ENCODE measurements at places on chromosomes 1 and 21.

GRCh38 chr1:205658943-205659581, 21.2 kb downstream of the SLC45A3 start:
- peak; percentile 60 for DNase-seq

DNA sequence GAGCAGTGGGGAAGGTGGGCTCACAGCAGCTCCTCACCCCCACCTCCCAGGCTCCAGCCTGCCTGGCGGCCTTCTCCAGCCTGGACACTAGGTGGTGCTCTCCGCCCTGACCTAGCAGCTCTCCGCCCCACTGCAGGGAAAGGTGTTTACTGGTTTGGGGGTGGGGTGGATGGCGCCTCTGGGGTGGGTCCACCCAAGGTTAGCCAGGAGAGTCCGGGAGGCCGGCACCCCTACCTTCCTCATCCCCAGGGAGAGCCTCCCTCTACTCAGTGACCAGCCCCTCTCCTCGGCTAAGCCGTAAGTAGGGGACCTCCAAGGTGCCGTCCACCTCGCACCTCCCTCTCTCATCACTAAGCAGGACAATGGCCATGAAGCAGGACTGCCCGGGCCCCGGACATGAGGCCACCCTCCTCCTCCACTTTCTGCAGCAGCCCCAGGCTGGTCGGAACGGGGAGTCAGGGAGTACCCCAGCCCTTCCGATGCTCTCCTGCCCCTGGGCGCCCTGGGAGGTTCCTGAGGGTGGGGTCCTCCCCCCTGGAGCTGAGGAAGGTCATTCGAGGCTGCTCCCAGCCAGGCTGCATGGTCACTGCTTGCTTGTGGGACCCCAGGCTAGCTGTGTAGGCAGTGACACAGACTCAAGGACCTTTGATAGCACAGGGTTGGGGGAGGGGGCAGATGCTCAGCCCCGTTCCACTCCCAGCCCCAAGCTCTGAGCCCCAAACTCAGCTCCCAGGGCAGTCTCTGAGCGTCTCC, 101.4 kb upstream of the VAMP3 start:
- DNase-seq = peak; percentile 63

- no peak for DNase-seq
Observed at GRCh38 chr1:3067671-3068563, 1.1 kb upstream of the PRDM16 start.

GRCh38 chr1:62800825-62801306, 16.9 kb downstream of the ATG4C start:
- DNase-seq = no peak

DNA sequence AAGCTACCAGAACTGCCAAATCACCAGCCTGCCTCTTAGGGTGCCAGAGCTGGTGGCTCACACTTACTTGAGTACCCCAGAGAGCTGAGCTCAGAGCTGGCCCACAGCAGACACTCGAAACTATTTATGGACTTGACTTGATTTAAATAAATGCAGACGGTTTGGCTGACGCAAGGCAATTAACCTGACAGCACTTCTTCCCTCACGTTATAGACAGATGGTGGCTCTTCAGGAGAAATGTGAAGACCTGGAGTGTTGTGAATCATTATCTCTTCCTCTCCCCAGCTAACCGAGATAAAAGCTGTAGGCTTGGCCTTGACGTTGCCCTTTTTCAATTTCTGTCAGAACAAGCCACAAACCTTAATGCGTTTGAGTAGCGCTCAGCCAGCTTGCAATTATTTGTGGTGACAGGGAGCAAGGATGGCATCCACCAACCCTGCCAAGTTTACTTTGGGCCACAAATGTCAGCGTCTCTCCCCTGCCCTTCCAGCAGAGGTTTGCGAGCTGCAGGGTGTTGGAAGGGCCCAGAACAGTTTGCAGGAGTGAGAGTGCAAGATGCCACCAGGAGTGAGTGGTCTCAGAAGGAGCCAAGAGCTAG, 34.0 kb upstream of the BCAR3 start:
- no peak for DNase-seq

DNA sequence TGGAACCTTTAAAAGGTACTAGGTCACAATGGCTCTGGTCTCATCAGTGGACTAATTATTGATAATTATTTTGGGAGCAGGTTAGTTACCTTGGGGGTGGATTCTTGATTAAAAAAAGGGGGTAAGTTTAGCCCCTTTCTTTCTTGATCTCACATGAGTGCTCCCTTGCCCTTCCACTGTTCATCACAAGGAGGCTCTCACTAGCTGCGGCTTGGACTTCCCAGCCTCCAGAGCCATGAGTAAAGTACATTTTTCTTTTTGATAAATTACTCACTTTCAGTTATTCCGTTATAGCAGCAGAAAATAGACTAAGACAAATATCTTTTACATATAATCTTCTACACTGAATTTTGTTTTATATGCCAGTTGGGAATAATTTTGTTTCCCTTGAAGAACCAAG, 254.8 kb upstream of the DEPDC1 start:
- no peak for DNase-seq

DNA sequence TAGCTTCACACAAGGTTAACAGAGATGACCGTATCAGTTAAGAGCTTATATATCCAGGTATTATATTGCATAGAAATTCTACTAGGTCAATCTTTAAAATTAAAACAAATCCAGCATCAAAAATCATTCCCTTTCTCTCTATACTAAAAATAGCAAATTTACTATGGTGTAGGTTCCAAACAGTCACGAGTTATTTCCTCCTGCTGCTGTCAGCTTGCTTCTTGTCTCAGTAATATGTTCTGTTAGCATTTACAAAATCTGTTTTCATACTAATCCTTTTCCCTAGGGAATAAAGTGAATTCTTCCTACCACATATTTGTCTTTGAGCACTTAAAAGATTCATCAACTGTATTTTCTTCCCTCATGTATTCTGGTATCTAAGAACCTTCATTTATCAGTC, 2.5 kb downstream of the WDR26 start:
- no peak for DNase-seq

- DNase-seq = no peak
Observed at GRCh38 chr1:32939655-32940371, 24.8 kb downstream of the RNF19B start.

- no peak for DNase-seq
Observed at GRCh38 chr21:25405984-25406383, 201.3 kb downstream of the MRPL39 start.

DNA sequence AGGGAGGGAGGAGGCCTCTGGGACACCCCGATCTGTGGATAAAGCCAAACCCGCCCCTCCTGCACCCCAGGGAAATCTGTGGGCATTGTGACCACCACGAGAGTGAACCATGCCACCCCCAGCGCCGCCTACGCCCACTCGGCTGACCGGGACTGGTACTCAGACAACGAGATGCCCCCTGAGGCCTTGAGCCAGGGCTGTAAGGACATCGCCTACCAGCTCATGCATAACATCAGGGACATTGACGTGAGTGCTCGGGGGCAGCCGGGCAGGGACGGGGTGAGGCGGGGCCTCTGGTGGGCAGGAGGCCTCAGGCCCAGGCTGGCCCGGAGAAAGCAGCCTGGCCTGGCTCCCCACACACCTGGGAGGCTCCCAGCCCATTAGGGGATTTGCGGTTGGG, 54.7 kb downstream of the ALPL start:
- DNase-seq = no peak

DNA sequence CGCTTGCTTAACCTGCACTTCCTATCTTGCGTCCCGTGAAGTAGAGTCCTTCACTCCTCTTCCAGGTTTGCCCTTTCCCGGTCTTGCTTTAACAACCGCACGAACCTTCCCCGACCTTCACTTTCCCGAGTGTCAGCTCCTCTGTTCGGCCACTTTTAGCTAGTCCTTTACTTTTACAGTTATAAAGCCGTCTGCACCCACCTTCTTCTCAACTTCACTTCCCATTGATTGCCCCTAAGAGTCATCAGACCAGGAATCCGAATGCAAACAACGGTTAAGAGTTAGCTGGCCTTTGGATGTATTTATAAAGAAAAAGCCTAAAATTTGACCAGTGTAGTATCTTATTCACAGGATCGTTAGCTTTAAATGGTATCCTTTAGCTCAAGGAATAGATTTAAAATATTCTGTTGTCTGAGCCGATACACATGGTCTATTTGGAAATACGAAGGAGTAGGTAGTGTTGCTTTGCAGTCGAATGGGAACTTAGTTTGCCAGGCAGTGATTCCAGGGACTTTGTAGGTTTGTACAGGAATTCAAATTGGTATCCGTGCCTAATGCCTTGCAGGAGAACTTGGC, 1.4 kb downstream of the PPP2R5A start:
- no peak for DNase-seq

Measured in SJSA1 (cell line).